ENCODE measurements at places on chromosomes 7 and 10.

GRCh38 chr10:79314761-79315601 is 32.3 kb upstream of the PPIF start:
- no peak for DNase-seq

- DNase-seq, result no peak
Observed at GRCh38 chr7:95694334-95694733, 78.0 kb upstream of the DYNC1I1 start.

DNA sequence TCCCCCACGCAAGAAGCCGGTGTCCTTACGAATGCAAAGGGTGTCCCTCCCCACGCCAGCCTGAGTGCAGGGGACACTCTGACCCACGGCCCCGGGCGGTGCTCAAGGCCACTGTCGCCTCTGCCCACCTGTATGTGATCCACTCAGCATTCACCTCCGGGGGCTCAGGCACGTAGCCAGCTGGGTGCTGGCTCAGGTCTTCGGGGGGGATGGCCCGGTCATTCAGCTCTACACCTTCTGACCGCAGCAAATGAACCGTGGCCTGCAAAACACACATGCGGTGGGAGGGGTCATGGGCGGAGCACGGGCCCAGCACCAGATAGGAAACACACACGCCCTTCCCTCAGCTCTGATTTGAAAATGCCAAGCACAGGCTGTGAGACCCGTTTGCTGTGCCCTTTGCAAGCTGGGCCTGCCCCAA is 25.9 kb downstream of the CFAP46 start:
- no peak for DNase-seq

DNA sequence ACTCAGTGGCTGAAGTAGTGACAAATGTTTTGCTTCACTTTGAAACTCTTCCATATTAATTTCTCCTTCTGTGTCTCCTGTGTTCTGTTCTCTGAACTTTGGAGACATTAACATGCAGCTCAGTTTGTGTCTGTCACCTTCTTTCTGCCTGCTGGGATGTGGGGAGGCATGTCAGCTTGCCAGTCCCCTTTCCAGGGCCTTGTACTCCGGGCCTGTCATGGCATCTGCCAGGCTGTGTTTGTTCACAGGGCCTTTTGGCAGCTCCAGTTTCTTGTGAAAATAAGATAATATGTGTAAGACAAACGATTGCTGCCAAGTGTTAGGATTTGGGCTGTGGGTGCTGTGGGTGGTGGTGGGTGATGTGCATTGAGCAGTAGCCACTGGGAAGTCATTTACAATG is 76.1 kb upstream of the ELMO1 start:
- DNase-seq, result no peak

GRCh38 chr10:130809761-130810515 is 501.6 kb downstream of the TCERG1L start:
- DNase-seq, result no peak

GRCh38 chr10:51918440-51918839 is 219.0 kb upstream of the CSTF2T start:
- no peak for DNase-seq

- no peak for DNase-seq
Observed at GRCh38 chr7:55034776-55035175, 16.0 kb downstream of the EGFR start.

- DNase-seq, result no peak
Observed at GRCh38 chr10:100993986-100994708, 5.5 kb upstream of the LZTS2 start.

DNA sequence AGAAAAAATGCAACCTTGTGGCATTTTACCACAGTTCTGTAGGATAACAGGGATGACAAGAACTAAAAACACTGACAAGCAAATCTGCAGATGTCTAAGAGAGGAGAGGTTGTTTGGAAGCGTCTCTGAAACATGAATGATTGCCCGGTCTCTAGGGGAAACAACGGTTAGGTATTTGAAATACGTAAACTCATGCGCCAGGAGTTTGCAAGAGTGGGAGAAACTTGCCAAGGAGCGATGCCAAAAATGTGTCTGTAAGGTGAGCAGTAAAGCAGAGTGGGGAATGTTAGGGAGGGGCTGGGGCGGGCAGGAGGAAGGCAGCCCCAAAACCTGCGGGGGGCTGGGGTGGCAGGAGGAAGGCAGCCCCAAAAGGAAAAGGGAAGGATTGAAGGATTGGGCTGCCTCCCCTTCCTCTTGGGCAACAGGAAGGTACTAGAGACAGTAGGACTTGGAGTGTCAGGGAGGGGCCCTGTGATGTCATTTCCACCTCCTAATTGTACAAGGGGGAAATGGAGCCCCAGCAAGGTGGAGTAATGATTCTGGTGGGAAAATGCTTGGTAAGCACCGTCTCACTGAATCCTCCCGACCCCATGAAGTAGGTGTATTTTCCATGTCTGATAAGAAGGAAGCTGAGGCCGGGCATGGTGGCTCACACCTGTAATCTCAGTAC is 33.2 kb upstream of the PLEKHA1 start:
- no peak for DNase-seq

DNA sequence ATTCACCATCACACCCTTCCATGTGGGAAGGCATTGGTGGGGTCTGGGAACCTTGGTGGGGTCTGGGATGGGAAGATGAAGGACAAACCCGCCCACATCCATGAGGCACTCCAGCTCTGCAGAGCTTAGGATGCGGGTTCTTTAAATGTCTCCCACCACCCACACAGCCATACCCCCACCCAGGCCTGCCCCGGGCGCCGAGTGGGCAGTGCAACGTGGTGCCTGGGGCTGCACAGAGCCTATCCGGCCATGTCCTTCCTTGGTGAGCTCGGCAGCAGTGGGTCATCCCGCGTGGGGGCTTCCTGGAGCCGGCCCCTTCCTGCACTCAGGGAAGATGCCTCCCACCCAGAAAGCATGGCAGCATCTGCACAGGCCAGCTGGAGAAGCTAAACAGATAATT is 163.5 kb upstream of the TCERG1L start:
- DNase-seq, result no peak

GRCh38 chr7:42645906-42646305 is 266.0 kb downstream of the C7orf25 start:
- no peak for DNase-seq

GRCh38 chr7:5248201-5248885 is 34.4 kb upstream of the SLC29A4 start:
- DNase-seq, result no peak

DNA sequence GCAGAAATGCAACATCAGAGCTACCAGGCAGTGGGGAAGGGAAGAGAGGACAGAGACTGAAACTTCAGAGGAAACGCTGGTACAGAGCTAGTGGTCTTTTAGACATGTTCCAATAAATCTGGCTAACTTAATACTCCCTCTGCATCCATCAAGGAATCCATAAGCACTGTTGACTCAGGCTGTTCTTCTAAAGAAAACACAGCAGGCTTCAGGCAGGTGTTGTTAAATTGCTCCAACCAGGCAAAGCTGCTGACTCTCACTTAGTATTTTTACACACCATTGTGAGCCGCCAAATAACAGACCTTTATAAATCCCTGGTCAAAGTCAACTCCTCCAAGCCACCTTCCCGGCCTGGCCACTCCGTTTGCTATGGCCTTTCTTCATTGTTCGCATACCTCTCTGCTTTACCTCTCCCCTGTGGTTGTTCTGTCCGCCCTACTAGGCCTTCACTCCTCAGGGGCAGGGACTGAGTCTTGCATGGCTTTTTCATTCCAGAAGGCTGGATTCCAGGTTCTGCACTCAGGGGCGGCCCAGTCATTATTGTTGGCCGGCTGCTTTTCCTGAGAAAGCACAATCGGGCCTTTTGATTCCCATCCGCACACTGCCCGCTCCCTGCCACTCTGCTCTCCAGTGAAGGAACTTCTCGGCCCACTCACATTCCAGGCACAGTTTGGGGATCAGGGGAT is 18.4 kb downstream of the CREB3L2 start:
- DNase-seq, result no peak

- DNase-seq, result no peak
Observed at GRCh38 chr7:153381275-153382040, 621.9 kb downstream of the ACTR3B start.

GRCh38 chr10:88835910-88836221 is 15.8 kb downstream of the ANKRD22 start:
- DNase-seq, result no peak

- no peak for DNase-seq
Observed at GRCh38 chr10:30736685-30737232, 107.2 kb upstream of the LYZL2 start.

DNA sequence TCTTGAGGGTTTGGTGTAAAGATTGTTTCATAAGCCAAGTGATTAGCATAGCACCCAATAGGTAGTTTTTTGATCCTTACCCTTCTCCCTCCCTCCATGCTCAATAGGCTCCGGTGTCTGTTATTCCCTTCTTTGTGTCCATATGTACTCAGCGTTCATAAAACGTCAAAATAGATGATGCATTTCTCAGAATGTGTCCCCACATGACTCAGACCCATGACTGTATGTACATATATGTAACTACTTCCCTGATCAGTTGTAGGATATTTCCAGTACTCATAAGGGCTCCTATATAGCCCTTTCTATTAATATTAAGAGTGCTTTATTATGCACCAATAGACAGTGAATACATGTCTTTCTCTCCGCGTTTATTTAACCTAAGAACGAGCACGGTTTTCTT is 466.9 kb downstream of the KIF20B start:
- no peak for DNase-seq

GRCh38 chr10:76045174-76045573 is 613.8 kb downstream of the LRMDA start:
- DNase-seq, result no peak

DNA sequence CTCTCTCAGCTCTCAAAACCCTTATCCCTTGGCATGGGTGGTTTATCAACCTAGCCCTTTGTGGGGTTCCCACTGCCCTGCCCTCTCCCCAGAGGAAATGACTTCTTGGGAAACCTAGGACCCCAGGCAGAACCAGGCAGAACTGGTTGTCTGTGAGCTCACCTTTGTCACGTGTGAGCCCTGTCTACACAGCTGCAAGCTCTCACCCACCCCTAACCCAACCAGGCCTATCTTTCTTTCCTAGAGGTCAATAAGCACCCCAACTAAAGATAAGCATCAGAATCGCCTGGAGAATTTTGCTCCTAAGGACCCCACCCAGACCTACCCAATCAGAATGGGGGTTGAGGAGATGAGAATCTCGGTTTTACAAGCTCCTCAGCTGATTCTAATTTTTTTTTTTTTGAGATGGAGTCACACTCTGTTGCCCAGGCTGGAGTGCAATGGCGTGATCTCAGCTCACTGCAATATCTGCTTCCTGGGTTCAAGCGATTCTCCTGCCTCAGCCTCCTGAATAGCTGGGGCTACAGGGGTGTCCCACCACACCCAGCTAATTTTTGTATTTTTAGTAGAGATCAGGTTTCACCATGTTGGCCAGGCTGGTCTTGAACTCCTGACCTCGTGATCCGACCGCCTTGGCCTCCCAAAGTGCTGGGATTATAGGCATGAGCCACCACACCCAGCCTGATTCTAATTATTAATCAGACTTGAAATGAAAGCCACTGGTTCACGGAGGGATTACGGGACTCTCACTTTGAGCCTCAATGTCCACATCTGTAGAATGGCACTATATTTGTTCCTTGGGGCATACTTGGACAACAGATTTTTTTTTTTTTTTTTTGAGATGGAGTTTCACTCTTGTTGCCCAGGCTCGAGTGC is 7.5 kb upstream of the DDIT4 start:
- DNase-seq, result no peak

GRCh38 chr7:92834507-92835260 is 1.7 kb downstream of the CDK6 start:
- no peak for DNase-seq

- no peak for DNase-seq
Observed at GRCh38 chr10:101625821-101626412, 37.8 kb downstream of the DPCD start.

DNA sequence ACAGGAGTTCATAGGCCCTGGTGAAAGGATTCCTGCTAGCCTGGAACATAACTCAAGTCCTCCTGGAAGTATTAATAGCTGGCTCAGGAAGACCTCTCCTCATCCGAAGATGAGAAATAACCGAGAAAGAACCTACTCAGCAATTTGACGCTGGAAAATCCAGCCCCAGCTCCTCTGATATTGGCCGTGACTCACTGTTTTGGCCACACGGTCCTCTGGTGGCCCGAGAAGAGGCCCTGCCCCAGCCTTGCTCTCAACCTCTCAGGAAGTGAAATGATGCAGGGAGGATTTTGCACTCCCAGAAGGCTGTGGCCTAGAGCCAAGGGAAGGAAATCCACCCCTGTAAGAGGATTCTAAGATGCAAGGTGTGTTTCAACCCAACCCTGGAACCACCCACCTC is 121.6 kb downstream of the MTPAP start:
- no peak for DNase-seq

DNA sequence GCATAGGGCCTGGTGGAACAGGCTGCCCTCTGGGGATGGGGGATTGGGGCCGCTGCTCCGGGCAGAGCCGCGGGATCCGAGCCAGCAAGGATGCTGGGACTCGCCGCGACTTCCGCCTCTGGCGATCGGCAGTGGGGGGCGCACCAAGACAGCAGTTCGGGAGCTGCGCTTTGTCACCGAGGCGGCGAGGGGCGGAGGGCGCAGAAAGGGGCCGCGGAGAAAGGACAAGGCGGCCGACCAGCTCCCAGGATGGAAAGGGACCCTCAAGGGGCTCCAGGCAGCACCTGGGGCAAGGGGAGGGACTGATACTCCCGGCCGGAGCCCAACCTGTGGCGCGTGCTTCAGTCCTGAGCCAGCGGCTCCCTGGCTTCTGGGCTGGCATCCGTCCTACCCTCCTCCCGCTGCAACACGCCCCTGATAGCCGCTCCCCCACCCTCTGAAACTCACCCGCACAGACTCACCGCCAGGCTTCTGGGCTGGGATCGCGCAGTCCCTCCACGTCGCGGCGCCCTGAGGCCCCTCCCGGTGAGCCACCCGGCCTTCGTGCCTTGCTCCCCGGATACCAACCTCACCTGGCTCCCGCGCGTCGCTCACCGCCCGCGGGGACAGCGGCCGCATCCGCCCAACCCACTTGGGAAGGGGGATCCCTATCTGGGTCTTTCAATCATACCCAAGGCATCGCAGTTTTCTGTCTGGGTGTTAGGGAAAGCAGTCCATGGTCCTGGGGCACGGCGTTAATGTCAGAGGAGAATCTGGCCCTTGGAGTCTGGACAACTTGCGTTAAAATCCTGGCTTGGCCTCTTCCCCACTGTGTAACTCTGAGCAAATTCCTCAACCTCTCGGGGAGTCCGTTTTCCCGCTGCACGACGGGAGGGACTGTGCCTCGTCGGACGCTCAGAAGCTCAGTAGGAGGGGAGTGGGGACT is 7.0 kb upstream of the EVX1 start:
- no peak for DNase-seq

DNA sequence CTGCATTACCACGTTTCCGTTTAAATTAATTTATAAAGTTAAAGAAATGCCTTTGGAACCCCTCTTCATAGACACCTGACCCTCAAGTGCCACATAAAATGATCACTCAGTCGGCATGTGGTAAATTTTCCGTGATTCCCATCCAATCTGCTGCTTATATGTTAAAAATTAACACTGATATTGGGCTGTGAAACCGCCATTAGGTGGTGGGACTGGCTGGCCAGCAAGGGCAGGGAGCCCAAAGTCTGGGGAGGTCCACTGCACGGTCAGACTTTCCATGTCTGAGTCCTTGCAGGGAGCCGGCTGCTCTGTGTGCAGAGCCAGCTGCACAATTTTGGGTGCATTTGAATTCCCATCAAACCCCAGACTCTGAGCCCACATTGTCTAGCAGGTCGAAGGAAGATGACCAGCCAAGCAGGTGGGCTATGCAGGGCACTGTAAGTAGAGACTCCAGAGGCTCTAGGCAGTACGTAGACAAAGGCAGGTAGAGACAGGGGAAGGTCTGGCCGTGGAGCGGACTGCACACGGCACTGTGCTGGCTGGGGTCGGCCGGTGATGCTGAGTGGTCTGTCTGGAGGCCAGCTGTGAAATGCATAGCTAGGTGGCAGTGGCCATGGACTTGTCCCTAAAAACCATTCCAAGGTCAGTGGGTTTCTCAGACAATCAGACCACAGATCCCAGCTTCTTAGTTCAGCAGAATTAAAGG is 122.9 kb downstream of the SH3PXD2A start:
- DNase-seq, result no peak

- no peak for DNase-seq
Observed at GRCh38 chr10:58439632-58440364, 54.6 kb downstream of the TFAM start.
